ENCODE measurements at places on chromosomes 1 and 21.
A peak's percentile ranks its signal among the peaks of the same experiment; 100 is the strongest.

- no peak for DNase-seq
Measured at GRCh38 chr1:211493133-211493871, 1.3 kb upstream of the RD3 start.

DNA sequence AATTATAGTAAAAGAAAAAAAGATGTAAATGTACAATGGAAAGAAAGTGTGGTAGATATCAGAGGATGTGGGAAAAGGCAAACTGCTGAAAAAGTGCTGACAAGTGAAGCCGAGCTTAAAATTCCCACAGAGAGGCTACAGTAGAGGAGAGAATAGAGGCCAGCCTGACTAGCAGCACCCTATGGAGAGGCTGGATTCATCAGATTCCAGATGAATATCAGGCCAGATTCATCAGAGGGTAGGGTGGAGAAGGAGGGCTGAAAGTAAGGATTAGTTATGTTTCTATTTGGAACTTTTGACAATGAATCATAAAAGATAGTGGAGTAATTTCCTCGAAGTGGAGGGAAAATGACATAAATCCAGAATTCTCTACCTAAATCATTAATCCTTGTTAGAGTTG lies 60.4 kb upstream of the NEK7 start:
- no peak for DNase-seq

GRCh38 chr21:36422279-36423098 lies 37.3 kb downstream of the CHAF1B start:
- DNase-seq, result peak; percentile 70

DNA sequence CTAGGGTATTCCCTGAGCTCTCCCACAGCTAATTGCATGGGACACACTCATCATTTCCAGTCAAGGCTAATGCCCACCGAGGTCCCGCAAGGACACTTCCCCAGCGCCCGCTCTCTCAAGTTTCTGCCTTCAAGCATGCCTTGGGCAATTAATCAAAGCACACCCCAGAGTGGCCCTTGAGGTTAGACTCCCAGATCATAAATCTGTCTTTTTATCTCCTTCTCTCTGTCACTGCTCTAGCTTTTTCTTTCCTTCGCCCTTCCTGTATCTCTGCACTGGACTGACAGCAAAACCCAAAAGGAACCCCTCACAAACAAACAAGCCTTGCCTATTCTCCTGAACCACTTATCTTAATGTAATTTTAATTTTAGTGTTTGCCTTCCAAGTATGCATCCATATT lies 7.9 kb upstream of the EXOSC10 start:
- DNase-seq, result no peak

DNA sequence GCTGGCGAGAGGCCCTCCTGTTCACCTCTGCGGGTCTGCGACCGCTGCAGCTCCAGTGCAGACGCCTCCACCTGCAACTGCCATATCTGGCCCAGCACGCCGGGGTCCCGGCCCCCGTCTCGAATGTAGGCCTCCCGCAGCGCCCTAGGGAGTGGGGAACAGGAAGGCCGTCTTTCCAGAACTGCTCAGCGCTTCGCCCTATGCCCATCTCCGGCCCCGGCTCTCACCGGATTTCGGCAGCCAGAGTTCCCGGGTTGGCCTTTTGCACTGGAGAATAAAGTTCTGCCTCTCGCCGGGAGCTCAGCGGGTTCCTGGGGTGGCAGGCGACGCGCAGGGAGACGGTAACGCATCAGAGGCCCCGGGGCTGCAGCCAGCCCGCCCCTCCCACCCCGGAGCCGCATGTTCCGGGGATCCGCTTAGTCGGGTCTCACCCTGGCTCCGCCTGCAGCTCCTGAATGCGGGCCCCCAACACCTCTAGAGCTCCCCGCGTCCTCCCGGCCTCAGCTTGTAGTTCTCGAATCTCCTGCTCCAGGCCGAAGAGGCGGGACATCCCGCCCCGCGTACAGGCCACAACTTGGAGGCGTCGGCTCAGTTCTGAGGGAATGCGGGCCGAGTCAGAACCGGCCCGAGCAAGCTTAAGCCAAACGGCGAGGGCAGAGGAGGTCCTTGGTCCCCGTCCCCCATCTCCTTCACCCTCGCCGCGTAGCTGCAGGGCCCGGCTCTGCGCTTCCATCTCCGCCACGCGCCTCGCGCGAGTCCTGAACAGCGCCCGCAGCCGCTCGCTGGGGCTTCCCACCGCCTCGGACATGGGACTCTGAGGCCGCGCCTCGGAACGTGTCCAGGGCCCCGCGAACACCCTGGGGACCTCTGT lies 1.1 kb downstream of the CCDC17 start:
- DNase-seq, result no peak

DNA sequence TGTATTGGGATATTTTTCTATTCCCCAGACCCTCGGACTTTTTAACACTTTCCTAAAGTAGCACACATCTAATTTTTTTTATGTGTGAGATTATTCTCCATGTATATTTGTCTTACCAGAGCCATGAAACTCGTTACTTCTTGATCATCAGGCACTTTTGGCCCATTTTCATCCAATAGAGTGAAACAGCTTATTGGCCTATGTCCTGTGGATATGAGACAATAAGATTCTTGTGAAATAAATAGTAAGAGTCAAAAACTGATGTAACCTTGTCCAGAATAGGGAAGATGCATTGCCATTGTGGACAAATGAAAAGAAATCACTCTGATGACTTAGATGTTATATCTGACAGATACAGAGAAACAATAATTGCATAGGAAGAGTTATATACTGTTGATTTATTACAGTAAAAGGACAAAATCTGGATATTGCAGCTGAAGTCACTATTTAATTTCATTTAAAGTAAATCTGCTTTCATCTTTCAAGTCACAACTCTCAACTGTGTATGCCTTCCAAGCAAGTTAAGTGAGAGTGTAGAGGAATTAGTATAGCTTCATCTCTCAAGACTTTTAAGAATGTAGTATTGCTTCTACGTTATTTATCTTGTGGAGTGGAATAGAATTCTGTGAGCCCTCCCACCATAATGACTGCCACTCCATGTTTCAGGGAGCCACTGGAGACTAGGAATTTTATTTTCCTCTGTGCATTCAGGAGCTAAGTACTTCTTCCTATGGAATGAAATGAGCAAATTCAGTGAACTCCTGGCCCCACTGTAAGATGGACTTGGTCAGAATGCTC lies 86.9 kb downstream of the ADAMTS1 start:
- DNase-seq, result no peak

DNA sequence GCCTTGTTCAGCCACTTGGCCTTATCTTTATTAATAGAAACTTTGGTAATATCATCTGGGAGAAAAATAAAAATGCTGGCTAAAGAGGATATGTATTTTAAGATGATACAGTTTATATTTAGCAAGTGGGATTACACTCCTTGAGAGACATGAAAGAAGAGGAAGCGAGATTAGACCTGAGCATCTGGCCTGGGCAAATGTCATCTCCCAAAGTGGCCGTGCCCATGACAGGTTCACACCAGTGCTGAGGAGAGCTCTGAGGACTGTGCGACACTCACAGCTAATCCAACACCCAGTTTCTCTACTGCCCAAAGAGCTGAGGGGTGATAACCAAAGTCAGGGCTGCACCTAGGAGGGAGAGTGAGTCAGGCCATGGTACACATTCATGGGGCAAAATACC lies 121.7 kb upstream of the DUSP10 start:
- DNase-seq, result no peak

DNA sequence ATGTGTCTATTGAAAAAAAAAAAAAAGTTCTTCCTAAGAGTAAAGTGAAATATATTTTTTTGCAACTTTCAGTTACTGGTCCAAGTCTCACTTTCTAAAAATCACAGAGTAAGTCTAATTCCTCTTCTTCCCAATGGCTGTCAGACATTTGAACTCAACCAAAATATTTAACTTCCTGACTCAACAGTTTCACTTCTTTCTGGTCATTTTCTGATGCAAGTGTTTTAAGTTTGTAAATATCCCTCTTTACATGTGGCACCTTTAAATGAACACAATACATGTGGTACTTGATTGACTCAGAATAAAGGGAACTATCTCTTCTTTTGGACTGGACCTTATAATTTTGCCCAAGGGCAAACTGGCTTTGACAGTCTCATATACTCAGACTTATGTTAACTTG lies 76.7 kb downstream of the ASH1L start:
- no peak for DNase-seq

- no peak for DNase-seq
Measured at GRCh38 chr1:39668111-39668510, 3.8 kb downstream of the NT5C1A start.

DNA sequence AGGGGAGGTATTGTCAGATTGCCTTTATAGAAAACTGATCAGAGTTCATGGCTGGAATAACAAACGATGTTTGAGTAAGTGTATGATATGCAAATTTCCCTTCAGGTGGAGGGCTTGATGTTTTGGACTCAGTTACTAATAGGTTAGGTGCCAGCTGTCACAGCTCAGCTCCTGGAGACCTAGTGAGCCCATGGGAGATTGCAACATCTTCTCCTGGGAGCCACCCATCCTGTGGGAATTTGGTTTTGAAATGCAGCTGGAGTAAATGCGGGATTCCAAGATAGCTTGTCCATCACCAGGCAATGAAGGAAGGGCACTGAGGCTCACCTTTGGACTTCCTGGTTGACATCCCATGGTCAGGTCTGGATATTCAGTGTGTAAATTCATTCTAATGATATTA lies 211.4 kb upstream of the NRIP1 start:
- no peak for DNase-seq

- peak; percentile 76 for DNase-seq
Measured at GRCh38 chr1:85344256-85344694, 67.8 kb upstream of the BCL10 start.

DNA sequence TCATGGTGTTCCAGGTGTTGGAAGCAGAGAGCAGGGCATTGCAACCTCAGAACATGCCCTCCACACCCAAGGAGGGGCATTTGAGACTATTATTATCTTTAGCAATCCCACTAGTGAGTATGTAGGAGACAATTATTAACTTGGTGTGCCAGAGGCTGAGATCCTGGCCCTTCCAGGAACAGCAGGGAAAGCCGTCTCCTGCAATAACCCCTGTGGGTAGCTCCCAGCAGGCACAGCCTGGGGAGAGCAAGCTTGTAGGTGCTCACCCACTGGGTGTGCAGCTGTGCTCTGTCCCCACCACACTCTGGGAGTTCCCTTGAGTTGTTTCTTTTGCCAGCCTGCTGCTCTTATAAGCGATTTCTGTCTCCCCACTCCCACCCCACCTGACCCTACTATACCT lies 10.3 kb downstream of the CFAP107 start:
- no peak for DNase-seq

DNA sequence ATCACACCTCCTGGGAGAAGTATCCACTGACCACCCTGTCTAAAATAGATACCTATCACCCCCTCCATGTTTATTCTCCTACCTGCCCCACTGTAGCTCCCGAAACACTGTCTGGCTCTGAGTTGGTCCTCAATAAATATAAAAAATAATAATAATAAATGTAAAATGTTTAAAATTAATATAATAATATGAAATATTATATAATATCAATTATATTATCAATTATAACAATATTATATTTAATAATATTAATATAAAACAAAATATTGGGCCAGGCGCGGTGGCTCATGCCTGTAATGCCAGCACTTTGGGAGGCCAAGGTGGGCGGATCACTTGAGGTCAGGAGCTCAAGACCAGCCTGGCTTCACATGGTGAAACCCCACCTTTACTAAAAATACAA lies 52.3 kb upstream of the TIAM1 start:
- DNase-seq, result no peak

DNA sequence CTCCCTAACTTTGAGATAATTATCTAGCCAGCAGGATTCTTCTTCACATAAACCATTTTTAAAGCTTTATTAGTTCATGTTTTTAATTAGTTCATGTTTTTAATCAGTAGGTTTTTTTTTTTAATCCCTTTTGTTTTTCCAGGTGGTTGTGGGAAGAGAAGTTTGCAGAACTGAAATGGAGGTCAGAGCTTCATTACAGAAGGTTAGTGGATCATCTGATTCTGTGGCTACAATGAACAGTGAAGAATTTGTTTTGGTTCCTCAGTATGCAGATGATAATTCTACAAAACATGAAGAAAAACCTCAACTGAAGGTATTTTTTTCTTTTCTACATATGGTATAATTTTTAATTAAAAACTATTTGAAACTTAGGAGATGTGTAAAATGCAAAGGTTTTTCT lies 59.7 kb downstream of the RABGAP1L start:
- no peak for DNase-seq

DNA sequence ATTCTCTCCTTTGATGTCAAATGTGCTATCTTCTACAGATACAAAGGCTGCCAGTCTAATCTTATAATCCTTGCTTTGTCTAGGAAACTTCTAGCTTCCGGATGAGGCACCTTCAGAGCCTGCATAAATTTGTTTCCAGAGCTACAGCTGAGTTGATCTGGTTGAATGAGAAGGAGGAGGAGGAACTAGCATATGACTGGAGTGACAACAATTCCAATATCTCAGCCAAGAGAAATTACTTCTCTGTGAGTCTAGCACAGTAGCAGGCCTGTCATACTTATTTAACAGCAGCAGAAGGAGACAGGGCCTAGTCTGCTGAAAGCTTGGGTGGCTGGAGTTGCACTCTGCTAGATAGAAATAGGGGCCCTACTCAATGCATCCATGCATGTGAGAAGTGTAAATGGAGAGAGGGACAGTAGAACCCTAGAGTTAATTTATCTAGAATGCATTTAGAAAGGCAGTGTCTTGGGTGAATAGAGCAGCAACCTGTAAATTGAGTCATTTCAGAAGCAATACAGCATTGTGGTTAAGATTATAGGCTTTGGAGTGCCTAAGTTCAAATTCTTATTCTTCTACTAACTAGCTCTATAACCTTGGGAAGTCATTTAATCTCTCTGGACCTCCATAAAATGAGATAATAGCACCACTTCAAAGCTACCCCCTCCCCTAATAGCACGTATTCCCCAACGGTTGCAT lies 89.0 kb downstream of the MACF1 start:
- no peak for DNase-seq

DNA sequence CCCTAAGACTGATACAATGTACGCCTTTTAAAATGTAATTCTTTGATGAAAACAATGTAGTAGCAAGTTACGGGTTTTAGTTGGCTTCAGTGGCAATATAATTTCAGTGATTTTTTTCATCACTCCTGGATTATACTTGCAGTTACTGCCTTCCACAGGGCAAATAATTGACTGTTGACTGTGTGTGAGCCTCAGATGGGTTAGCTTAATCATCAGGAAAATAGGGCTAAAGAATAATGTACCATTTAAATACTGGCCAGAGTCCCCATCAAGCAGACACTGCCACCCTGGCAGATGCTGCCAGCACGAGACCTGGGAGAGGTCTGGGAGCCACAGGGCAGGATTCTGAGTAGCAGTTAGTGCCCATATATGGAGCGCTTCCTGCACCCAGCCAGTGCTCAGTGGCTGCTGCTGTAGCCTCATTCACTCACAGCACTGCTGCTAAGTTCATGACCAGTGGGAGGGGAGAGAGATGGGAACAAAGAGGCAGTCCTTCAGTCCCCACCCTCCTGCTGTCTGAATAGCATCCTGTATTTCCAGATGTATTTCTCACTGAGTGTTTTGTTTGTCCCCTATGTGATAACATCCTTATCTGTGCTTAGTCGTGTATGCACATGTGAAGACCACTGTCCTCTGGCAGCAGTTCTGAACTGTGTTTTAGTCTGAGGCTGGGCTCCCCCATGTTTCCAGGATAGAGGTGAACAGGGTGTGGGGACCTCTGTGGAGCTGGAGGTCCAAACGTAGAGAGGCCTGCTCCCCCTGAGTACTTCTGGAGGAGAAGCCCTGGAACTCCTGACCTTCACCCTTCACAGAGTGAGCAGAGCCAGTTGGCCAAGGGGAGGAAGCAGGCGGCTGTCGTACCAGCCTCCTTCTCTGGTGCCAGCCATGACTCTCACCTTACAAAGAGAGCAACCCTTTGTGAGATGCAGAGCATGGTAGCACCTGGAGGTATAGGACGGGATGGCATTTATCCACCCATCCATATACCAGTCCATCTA lies 80.4 kb downstream of the ADARB1 start:
- no peak for DNase-seq

All from iPS DF 19.7 (cell line).